ENCODE measurements at places on chromosomes 5 and 9. TPM values are rescaled to one million over a fixed set of nuclear protein-coding genes. Genes with fewer than 3 reads are reported as not detected.

DNA sequence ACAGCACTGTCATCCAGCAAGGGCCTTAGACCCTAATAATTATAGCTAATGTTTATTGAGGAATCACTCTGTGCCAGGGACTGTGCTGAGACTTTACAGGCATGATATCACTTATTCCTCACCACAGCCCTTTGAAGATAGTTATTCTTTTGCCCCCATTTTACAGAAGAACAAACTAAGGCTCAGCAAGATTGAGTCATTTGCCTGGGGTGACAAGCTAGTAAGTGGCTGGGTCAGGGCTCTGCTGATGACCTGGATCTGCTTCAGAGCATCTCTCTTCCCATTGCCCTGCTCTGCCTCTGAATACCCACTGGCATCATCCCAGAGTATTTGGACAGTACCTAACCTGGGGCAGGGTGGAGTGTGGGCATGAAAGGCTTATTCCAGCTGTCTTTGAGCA lies 11.8 kb downstream of the JADE2 start:
- no peak for DNase-seq

GRCh38 chr9:286071-286740 lies 71.5 kb downstream of the DOCK8 start:
- no peak for DNase-seq

The PCDHGB1 gene
- 11.4 TPM for total RNA-seq

GRCh38 chr5:155595791-155596190 lies 582.2 kb downstream of the KIF4B start:
- DNase-seq = no peak

DNA sequence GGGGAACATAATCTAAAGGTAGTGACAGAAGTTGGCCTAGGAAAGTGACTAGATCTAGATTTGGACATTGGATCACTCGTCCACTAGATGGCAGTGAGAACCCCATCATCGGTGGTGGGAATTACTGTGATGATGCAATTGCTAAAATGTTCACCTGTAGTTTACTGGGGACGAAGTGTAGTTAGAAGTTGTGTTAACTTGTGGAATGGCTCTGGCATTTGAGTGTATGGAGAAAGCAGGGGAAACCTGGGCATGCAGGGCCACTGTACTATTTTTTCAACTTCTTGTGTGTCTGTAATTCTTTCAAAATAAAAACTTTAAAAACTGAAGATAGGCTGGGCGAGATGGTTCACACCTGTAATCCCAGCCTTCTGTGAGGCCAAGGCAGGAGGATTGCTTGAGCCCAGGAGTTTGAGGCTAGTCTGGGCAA lies 75.5 kb downstream of the PHAX start:
- no peak for DNase-seq

DNA sequence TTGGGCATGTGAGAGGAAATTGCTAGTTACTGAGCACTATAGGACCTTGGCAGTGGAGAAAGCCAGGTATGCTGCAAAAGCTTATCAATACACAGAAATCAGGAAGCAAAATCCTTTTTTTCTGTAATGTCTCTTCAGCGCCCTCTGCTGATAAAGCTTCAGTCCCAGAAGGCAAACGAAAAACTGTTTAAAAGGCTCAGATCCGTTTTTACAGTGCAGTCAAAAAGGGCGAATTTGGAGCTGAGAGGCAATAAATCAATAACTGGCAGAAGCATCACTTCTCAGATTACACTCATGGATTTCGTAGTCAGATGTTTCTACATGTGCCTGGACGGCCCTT lies 1.1 kb upstream of the MAN2A1 start:
- DNase-seq = no peak

DNA sequence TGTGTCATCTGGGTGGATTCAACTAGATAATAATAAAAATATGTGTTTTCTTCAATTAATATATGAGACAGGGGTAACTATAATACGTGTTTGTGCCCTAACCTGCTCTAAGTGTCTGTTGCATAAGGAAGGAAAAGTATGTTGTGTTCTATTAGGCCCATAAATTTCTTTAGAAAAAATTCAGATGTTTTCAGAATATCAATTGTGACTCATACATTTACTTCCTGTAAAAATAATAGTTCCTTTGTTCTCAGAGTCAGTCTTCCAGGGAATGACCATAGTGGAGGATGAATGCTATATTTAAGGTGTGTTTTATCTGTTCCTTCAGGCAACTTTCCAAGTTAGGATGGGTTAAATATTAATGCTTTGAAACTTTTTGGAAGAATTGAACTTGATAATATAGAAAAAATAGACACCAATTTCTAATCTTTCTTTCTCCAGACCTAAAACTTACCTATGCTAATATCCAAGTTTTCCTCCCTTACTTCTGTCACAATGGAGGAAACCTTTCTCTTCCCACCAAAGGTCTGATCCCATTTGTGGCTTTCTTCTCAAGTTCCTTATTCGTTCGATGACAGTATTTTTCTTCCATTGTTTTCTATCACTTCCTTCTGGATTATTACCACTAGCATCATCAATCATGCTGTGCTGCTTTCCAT lies 49.9 kb downstream of the ISL1 start:
- DNase-seq = no peak

Data from thoracic aorta (tissue), 2 donors.